ENCODE measurements at places on chromosomes 5 and 9.

DNA sequence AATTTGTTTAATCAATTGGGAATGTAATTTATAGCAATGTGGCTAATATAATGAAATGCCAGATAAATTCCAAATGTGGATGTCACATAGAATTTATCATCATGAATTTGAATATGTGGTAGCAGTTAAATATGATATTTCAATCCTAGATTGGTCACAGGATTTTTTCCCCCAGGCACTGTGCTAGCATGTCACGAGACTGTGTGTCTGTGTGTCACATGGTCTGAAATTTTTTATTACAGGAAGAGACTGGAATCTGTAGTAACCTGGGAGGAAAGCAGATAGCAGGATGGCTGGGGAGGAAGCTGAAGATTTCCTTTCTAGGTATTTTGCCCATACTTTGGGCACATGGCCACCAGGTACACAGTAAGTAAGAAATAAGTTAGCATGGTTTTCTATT lies 35.4 kb upstream of the MSH3 start:
- no peak for DNase-seq

DNA sequence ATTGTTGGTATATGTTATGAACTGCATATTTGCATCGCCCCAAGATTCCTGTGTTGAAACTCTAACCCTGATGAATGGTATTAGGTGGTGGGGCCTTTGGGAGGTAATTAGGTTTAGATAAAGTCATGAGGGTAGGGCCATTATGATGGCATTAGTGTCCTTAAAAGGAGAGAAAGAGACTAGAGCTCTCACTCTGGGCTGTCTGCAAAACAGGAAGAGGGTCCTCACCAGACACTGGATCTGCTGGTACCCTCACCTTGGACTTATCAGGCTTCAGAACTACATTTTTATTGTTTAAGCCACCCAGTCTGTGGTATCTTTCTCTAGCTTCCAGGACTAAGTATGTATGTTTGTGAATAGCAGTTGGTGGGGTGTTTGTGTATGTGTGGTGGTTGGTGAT lies 68.9 kb downstream of the MACIR start:
- no peak for DNase-seq

- peak; percentile 95 for DNase-seq
Measured at GRCh38 chr9:131393622-131394463, at the start of gene PRRC2B. PRRC2B (plus strand) TSS chr9:131394086; CDS start chr9:131430145, 36,059 bp downstream.

GRCh38 chr5:132776131-132776937 lies 705 bp downstream of the SEPTIN8 start:
- no peak for DNase-seq

DNA sequence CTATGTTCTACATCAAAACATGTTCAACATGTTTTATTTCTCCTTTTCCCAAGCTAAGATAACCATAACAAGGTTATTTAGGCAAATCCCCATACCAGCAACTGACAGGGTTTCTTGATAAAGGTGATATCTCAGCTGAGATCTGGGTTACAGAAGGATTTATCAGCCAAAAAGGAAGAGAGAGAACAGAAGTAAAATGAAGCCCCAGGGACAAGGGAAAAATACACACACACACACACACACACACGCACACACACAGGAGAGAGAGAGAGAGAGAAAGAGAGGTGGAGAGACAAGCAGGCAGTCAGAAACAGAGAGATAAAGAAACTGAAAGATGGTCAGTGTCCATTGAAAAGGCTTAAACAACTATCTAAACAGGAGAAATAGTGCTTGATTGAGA lies 19.7 kb upstream of the MLLT3 start:
- no peak for DNase-seq

DNA sequence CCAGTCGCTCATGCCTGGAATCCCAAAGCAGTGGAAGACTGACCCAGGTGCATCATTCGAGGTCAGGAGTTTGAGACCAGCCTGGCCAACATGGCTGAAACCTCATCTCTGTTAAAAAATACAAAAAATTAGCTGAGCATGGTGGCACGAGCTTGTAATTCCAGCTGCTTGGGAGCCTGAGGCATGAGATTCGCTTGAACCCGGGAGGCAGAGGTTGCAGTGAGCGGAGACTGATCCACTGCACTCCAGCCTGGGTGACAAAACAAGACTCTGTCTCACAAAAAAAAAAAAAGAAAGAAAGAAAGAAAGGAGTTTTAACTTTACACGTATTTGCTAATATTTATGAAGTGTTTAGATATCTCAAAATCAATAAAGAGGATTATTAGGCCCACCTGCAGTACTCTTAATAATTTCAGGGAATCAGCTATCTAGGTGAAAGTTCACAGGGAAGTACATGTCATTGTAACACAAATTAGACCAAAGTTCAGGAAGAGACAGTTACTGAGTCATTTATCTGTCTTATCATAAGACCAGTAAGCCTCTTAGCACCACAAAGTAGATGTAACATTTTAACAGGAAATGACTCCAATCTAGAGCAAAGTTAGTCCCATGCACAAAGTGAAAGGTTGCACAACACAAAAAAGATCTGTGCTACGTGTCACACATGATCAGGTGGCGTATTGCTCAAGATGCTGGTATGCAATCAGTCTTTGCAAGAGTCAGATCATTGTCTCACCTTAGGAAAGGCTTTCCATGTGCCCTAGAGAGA lies 34.1 kb upstream of the PLIN2 start:
- no peak for DNase-seq

GRCh38 chr9:35697486-35697885 lies 7.8 kb upstream of the TPM2 start:
- DNase-seq, result no peak

GRCh38 chr5:143031781-143032580 lies 261.8 kb downstream of the ARHGAP26 start:
- DNase-seq, result no peak

GRCh38 chr5:5078009-5078897 lies 61.9 kb upstream of the ADAMTS16 start:
- DNase-seq, result no peak

DNA sequence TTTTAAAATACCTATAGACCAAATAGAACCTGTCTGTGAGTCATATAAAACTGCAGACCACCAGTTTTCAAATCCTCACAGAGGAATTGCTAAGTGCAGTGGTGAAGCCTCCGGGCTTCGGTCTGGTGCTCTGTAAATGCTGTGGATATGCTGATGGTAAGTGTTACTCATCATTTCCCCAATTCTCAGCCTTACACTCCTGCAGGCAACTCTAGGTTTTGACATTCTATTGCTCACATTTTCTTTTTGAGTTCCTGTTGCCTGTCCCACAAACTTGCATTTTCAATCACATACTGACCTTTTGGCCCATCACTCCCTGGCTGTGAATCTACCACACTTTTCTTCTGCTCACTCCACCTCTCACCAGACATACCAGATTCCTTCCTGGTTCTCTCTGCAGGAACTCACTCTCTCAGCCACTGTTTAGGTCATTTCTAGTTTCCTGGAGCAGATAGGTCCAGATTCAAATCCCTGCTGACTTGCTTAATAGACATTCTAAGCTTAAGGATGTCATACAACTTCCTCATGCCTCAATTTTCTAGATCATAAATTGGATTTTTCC lies 192.9 kb downstream of the RAB3C start:
- no peak for DNase-seq

DNA sequence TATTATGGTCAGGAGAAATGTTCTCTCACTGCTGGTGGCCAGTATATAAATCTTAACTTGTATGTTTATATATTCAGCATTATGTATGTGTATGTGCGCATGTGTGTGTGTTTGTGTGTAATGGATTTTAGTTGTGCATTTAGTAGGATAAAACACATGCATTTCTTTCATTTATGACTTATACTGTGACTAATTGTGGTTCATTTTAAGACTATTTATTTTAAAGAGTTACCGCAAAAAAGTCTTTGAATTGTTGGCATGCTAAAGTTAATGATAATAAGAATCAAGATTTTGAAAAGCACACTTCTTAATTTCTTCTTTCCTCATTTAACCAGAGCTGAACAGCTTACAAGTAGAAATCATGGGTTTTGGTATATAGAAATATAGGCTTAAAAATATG lies 60.9 kb downstream of the RAI14 start:
- DNase-seq, result no peak

GRCh38 chr9:124761196-124761595 lies 9.9 kb downstream of the NR6A1 start:
- no peak for DNase-seq

DNA sequence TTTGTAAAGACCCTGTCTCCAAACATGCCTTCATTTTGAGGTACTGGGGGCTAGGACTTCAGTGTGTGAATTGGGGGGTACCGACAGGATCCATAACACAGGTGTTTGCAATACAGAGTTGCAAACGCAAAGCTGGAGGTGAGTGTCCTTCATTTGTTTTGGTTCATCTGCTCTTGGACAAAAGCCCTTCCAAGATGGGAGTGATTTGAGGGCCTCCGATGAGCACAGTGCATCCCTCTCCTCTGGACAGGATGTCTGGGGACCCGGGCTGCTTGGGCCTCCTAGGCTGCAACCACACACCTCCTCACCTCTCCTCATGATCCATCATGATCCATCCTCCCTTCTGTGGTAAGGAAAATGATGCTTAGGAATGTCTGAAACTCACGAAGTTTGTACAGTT lies 23.8 kb downstream of the FGD3 start:
- DNase-seq, result no peak

DNA sequence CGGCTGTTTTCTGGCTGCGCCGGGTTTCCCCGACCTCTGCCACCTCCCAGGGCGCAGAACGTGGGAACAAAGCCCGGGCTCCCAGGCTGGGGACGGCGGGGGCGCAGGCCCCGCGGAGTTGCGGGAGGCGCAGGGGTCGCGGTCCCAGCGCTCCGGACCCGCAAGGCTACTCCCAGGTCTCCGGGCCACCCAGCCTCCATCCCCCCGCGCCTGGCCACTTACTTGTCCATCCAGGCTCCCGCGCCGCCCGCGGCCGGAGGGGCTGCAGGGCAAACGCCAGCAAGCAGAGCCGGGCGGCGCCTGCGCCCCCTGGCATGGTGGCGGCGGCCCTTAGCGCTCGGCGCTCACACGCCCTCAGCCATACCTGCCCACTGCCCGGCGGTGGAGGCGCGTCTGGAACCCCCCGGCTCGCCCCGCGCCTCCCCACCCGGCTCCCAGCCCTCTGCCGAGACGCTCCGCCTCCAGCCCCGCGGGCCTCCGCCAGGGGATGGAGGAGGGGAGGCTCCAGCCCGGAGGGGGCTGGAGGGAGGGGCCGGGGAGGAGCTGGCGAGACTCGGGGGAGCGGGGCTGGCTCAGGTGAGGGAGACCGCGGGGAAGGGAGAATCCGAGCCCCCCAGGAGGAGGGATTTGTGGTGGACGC lies at the start of gene ADAM19:
ADAM19 (minus strand) TSS at position 395 of the 640 bp plus-strand sequence; CDS start at position 316, 79 bp downstream.
- DNase-seq, result peak; percentile 27

DNA sequence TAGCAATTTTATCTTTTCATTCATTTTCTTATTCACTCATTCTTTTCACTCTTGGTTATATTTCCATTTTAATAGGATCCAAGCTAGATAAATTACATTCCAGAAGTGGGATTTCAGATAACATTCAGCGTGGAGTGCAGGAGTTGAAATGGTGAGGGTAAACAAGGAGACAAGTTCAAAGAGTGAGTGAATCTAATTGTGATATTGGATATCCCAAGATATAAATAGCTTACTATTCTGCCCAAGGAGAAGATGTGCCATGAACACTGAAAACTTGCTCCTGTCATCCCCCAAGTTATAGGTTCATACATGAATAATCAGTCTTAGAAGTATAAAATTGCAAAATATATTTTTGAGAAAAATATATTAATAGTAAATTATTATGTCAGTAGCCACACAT lies 459.3 kb downstream of the CETN3 start:
- DNase-seq, result no peak

- DNase-seq, result no peak
Measured at GRCh38 chr5:168681556-168682183, 102.5 kb upstream of the PANK3 start.

- no peak for DNase-seq
Measured at GRCh38 chr5:66851306-66851705, 255.1 kb downstream of the MAST4 start.

- peak; percentile 4 for DNase-seq
Measured at GRCh38 chr5:60842871-60843385, 1.1 kb downstream of the ELOVL7 start.

GRCh38 chr5:148910686-148911361 lies 84.4 kb downstream of the ADRB2 start:
- DNase-seq, result no peak

- no peak for DNase-seq
Measured at GRCh38 chr5:82863266-82863665, 213.9 kb downstream of the TMEM167A start.

DNA sequence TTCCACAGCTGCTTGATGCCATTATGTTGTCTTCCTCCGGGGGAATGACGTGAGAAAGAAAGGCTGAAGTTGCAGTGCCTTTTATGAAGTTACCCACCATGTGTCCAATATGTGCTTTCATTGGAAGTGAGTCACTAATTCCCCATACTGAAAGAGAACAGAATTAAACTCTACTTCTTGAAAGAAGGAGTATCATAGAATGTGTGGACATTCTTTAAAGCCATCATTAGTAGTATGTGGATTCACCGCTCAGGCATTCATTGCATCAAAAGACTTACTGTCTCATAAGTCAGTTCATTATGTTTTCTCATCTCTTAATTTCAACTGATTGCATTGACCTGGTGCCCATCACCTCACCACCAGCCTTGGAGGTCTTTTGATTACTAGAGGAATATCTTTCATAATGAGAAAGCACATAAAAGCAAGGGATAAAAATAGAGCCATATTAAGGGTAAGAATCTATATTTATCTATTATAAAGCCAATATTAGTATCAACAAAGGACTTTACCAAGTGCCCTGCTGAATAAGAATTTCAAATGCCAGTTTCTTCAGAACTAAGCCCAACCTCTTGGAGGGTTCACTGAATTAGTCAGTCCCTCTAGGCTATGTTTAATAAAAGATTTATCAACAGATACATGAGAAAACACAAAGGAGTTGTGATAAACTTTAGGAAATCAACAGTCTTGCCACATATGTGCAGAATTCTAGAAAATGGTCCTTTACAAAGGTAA lies 516.1 kb downstream of the NTRK2 start:
- no peak for DNase-seq

DNA sequence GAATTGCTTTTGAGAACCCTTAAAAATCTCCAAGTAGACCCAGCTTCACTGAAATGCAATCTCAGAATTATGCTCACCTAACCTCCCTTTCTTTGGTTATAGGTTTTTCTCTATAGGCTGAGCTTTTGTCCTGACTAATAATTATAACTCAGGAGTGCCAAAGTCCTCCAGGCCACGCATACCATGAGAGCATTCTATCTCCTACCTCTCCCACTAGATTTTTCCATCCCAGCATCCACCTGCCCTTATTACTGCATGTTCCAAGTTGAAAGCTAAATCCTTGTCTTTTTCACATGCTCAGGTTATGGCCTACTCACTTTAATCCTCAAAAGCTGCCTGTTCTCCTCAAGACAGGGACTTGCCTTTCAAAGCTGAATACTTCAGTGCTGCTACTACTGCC lies 22.1 kb downstream of the ZNF346 start:
- no peak for DNase-seq

- no peak for DNase-seq
Measured at GRCh38 chr5:4258170-4258569, 662.5 kb downstream of the IRX1 start.

GRCh38 chr9:121445986-121446385 lies 53.7 kb downstream of the GGTA1 start:
- no peak for DNase-seq
